Activated CD4-positive, alpha-beta T cell treated with anti-CD3 and anti-CD28 coated beads, Interleukin-2, Interleukin-4, amounts not matched to agents 100 ng/mL and 50 ng/mL, durations not matched to agents 16 hours and 8 hours (primary cell): ENCODE measurements at places on chromosomes 1 and 21.

GRCh38 chr1:209302779-209303568, 280.5 kb upstream of the CAMK1G start:
- no peak for DNase-seq

- DNase-seq: no peak
Measured at GRCh38 chr21:41604583-41605041, 96.7 kb upstream of the TMPRSS2 start.

- no peak for DNase-seq
Measured at GRCh38 chr21:46110499-46111192, 12.7 kb downstream of the COL6A2 start.

DNA sequence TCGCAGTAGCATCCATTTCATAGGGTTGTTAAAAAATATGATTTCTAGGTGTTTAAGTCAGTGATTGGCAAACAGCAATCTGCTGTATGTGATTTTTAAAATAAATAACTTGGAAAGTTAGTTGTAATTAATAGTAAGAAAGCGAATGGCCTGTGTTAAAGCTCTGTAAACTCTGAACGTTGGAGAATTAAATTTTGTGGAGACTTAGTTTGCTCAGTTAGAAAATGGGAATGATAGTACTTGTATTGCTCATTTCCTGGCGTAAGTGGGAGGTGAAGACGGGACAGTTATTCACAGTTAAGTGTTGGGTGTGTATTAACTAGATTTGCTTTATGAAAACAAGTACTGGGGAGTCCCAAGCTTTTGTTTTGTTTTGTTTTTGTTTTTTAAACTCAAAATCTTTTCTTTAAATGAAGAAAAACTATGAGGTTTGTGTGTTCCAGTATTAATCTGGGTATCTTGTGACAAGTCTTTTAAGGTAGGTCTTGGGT, 995 bp downstream of the CACYBP start:
- DNase-seq: peak; percentile 45

GRCh38 chr1:234840253-234840652, 230.3 kb upstream of the IRF2BP2 start:
- DNase-seq: no peak

DNA sequence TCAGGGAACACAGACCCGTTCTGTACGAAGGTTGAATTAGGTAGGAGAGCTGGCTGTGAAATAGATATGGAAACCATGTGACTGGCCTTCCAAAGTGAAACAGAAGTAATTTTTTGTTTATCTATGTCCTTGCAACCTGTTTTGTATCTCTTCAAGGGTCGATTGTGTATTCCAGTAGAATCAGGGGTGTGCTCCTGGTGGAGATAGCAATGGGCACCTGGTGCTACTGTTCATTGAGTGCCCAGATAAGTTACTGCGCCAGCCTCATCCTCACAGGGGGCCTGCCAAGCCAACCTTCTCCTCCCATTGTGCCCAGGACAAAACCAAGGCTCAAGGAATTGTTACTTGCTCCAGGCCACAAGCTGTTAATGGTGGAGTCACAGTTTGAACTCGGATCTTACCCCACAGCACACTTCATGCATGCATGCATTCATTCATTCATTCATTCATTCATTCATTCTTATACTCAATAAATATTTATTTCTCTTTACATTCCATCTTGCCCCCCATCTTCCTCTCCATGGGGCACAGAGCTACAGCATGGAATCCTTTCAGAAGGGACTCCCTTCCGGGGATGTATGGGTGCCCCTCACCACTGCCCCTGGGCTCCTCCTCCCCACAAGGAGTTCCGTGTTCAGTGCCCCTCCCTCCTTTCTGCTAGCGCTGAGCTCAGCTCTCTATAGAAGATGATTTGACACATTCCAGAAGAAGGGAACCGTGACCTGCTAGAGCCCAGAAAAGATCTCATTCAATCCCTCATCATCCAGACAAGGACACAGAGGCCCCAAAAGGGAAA, 24.0 kb downstream of the ADORA1 start:
- no peak for DNase-seq

DNA sequence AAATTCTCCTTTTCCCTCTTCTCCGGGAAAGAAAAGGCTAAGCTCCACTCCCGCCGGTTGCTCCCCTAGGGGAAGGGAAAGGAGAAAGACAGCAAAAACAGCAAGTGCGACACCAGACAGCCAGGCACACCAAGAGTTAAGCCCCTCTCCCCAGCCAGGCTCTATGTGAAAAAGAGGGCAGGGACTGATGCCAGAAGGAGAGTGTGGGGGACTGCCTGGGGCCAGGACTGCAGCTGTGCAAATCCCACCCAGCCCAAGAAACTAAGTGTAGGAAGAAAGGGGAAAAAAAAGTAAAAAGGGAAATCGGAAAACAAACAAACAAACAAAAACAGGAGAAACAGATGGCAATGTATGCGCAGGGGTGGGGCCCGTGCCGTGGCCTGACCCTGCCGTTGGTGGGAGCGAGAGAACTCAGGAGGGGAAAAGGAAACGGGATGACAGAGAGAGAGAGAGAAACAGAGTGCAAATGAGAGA, 27.7 kb upstream of the FMO1 start:
- no peak for DNase-seq

DNA sequence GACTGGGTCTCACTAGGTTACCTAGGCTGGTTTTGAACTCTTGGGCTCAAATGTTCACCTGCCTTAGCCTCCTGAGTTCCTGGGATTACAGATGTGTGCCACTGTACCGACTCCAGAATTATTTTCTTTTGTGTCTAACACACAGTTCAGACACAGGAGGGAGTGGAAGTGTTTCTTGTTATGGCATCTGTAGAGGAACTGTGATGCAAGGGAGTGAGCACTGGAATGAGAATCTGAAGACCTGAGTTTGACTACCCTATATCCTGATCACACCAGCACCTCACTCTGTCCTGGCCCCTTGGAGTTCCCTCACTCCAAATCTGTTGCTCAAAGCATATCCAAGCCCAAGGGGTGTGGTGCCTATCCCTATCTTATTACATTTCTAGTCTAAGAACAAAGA, 15.2 kb downstream of the OPTC start:
- DNase-seq: no peak

GRCh38 chr1:25821630-25822091, 1.9 kb downstream of the MTFR1L start:
- DNase-seq: no peak

DNA sequence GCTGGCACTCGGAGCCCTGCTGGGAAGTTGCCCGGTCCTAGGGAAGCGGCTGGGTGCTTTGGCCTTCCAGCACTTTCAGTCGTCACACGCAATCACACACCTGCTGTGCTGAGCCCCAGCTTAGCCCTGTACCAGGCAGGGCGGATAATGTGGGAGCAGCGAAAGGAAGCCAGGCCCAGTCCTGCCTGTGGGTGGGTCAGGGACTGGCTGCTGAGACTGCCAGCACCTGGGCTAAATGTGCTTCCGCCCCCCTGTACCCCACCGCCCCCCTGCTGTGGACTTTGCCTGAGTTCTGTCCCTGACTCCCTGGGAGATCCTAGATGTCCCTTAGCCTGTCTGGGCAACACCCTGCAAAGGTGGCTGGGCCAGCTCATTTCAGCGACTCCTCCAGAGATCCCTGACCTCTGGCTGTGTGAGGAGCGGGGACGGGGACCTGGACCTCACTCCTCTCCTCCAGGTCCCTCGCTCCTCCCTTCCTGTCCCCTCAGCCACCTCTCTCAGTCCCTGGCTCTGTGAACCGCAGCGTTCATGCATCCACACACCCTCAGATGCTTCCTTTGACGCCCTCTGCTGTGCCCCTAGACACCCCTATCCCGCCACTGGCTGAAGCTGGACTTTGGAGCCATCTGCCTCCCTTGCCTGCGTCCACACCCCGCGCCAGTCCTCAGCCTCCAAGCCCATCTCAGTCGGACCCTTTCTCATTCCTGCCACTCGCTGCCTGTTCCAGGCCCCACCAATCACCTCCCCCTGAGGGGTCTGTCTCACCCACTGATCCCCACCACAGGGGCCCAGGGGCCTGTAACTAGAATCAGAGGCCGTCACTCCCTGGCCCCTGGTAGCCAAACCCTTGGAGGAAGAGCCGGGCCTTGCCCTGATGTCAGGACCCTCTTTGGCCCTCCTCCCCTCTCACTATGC, 1.4 kb downstream of the MMEL1 start:
- no peak for DNase-seq

- no peak for DNase-seq
Measured at GRCh38 chr21:34885125-34885524, 164.0 kb downstream of the RUNX1 start.

DNA sequence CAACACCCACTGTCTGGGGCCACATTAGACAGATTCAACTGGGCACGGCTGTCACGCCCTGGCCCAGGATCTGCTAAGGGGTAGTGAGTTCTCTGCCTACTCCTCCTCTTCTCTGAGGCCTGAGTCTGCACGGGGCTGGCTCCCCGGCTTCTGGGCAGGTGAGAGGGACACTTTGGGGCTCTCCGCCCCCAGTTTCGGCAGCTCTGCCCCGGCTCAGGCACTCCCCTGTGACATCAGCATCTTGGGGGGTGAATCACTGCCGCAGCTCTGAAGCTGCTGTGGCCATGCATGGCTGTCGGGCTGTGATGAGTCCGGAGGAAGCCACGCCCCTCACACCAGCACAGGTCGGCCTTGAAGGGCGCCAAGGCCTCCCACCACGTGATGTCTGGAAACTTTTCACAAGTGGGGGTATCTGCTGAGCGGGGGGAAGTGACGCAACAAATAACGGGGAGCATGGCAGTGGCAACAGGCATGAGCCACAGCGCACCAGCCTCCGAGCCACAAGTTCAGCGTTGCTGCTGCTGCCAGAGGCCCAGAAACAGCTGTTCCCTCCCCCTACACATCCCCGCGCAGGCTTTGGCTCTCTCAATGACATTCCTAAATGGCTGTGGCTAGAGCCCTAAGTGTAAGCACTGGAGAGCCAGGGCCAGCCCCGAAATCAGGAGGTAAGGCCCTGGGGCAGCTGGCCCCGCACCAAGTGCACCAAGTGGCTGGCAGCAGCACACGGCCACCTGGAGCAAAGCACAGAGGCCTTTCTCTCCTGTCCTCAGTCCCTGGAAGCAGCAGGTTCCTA, 26.3 kb downstream of the ZBTB17 start:
- DNase-seq: peak; percentile 93

DNA sequence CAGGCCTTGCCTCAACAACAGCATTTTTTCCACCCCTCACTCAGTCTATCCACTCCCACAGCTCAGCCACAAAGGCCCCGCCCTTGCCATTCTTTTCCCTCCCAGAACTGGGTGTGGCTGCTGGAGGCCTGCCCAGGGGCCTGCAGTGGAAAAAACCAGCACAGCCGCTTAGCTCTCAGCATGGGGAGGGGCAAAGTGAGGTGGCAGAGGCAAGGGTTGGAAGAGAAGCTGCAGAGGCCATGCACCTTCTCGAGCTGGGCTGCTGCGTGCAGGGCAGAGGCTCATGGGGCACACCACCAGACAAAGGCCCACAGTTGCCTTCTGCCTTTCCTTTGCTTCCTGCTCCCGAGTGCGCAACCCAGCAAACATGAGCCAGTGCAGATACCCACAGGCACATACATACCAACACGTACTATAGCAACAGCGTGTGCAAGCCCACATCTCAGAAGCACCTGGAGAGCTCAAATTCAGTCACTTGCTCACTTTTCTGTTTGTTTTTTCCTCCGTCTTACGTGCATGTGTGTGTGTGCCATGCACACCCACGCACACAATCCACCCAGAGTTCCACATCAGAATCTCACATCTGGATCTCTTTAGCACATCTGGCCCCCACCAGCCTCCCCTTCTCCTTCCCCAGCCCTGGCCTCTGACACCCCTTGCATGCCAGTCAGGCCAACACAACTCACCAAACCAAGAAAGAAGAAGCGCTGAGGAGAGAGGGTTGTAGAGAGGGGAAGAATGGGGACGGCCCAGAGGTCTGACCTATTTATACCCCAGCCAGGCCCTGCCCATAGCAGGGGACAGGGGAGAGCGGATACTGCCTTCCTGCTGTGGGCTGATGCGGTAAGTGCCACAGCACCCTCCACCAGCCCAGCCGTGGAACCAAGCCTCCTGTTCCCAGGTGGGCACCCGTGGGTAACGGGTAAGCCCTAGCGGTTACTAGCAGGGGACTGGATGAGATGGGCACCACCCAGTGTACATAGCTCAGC, at the start of gene S100A4:
S100A4 (minus strand) TSS at position 740 of the 989 bp plus-strand sequence. CDS start 1,012 bp downstream, outside the sequence.
- DNase-seq: peak; percentile 97

DNA sequence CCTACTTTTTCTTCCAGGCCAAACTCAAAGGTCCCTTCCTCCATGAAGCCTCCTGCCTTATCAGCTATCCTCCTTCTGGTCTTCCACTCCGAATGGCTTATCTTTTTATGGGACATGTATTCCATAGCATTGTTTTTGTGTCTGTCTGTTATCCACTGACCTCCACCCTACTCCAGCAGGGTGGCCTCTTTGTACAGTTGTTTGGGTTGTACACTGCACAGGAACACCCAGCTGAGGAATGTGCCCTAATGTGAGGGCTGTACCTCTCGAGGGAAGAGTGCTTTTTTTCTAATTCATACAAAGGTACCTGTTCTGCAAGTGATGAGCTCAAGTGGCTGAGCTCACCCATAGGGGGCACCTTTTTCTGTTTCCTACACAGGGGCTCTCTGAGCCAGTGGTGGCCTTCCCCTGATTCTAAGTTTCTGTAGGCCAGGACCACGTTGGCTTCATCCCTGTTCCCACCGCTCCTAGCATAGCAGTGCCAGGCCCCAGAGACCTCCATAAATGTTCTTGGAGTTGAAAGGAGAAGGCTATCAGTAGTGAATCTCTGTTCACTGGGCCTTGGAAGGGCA, 108.2 kb downstream of the FOXD2 start:
- DNase-seq: no peak
